ENCODE measurements at places on chromosomes 12 and 14.

- peaks cover 9% of the 10 kb centered on the region for H3K27me3 ChIP-seq
- no peaks in the 10 kb centered on the region for H3K36me3 ChIP-seq
- H3K4me1 ChIP-seq, result no peaks in the 10 kb centered on the region
- DNase-seq, result no peak
- H3K27ac ChIP-seq, result no peak overlapping the region
Measured at GRCh38 chr12:97167598-97167997, 260.5 kb downstream of the NEDD1 start.

GRCh38 chr12:14846876-14847580 is 3.7 kb upstream of the ART4 start:
- H3K4me1 ChIP-seq, result peaks cover 9% of the 10 kb centered on the region
- no peak for DNase-seq
- H3K27me3 ChIP-seq, result no peaks in the 10 kb centered on the region
- H3K27ac ChIP-seq, result no peak overlapping the region
- H3K4me3 ChIP-seq, result no peak overlapping the region

DNA sequence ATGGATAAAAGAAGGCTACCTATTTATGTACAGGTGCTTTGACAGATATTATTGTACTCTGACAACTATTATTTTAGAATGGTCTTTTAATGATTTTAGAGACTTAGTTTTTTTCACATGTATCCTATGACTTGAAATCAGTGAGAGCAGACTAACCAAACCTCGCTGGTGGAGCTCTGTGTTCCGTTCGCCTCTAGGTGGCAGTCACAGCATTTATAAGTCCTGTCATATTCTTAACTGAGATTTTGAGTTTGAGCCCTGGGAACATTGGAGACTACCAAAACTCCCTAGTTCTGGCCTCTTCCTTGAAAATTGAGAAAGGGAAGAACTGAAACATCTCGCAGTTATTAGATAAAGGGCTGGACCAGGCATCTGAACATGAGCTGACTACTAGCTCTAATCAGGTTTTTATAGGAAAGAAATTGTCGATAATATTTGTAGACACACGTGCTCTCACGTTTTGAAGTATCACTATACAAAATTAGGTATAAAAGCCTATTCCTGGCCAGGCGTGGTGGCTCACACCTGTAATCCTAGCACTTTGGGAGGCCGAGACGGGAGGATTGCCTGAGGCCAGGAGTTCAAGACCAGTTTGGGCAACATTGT is 48.3 kb downstream of the TTLL5 start:
- H3K36me3 ChIP-seq, result no peaks in the 10 kb centered on the region
- no peaks in the 10 kb centered on the region for H3K27me3 ChIP-seq
- H3K4me1 ChIP-seq, result no peaks in the 10 kb centered on the region
- no peak overlapping the region for H3K27ac ChIP-seq
- peak; percentile 63 for DNase-seq

- no peaks in the 10 kb centered on the region for H3K36me3 ChIP-seq
- H3K4me3 ChIP-seq, result peak overlapping the region; percentile 74
- H3K4me1 ChIP-seq, result peaks cover 63% of the 10 kb centered on the region
- H3K27me3 ChIP-seq, result no peaks in the 10 kb centered on the region
- no peak for DNase-seq
Measured at GRCh38 chr14:55332654-55333570, 61.7 kb downstream of the FBXO34 start.

DNA sequence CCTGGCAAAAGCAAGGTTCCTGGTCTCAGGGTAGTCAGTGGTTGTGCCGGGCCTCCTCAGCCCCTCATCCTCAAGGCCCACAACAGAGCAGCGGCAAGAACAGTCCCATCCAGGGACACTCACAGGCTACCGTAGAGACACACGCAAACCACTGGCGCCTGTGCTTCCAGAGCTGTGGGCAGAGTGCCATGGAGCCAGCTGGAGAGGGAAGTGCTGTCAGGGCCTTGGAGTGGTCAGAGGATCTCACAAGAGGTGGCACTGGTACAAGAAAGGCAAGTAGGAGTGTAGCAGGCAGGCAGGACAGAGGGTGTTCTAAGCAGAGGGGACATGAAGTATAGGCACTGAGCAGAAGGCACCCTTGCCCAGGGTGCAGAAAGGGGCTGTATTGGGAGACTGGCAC is 34.6 kb downstream of the ANKRD9 start:
- DNase-seq, result no peak
- peaks cover 9% of the 10 kb centered on the region for H3K4me1 ChIP-seq
- H3K27me3 ChIP-seq, result no peaks in the 10 kb centered on the region
- no peak overlapping the region for H3K27ac ChIP-seq

GRCh38 chr12:123064885-123065619 is 84.6 kb downstream of the ARL6IP4 start:
- no peak for DNase-seq
- H3K4me3 ChIP-seq, result no peak overlapping the region
- H3K27ac ChIP-seq, result peak overlapping the region; percentile 85
- H3K36me3 ChIP-seq, result no peaks in the 10 kb centered on the region
- H3K4me1 ChIP-seq, result peaks cover 81% of the 10 kb centered on the region

DNA sequence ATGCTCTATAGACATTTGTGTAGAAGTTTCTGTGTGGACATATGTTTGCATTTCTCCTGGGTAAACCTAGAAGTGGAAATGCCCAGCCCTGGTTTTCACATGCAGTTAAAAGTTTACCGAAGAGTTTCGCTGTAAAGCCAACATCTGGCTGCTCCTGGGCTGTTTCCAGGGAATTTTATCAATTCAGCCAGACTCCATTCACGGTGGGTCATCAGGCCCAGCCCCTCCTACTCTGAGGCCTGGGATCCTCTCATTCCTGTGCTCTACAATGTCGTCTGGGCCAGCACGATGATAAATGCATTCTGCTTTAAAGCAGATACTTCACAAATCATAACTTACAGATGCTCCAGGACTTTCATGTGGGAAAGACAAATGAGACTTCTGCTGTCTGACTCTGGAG is 7.1 kb downstream of the NUAK1 start:
- H3K27ac ChIP-seq, result no peak overlapping the region
- H3K4me1 ChIP-seq, result peaks cover 6% of the 10 kb centered on the region
- H3K27me3 ChIP-seq, result peaks cover 79% of the 10 kb centered on the region
- DNase-seq, result no peak
- H3K36me3 ChIP-seq, result no peaks in the 10 kb centered on the region

DNA sequence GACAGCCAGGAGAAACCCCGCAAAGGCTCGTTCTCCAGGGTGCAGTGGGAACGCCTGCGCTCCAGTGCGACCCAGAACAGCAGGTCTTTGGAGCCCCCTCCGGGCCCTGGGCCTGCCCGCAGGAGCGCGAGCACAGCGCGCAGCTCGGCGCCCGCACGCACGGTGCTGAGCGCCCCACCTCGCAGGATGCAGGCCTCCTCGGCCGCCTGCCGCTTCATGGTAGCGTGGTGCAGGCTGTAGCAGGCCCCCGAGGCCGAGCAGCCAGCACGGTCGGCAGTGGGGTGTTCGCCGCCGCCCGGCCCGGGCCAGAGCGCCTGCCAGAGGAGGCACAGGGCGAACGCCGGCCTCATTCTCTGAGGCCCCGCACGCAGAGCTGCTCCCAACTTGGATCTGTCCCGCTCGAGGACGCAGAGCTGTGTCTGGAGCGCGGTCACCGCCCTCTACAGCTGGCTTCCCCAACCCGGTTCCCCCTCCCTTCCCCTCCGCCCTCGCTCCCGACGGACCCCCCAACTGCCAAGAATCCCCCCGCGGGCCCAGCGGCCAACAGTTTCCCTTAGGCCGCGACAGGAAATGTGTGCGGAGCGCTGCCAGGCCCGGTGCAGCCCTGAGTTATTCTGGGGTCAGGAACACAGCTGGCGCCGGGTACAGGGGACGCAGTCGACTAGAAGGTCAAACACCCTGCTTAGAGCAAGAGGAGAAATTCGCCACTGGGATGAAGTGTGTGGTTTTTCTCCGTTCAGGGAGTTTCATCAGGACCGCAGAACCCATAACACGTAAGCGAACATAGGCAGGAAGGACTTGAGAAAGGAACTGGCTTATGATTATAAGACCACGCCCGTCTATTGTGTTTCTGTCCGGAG is at the start of gene CLEC14A:
TSS of gene CLEC14A (minus strand) at position 421 of the 860 bp plus-strand sequence. CDS start at position 350, 71 bp downstream.
- H3K27ac ChIP-seq, result peak within 1 kb of the TSS; percentile 81
- H3K36me3 ChIP-seq, result no peaks in the 10 kb centered on the region
- peak within 1 kb of the TSS; percentile 82 for H3K4me3 ChIP-seq
- DNase-seq, result peak; percentile 34
- H3K4me1 ChIP-seq, result peaks cover 15% of the 10 kb centered on the region
- H3K27me3 ChIP-seq, result peaks cover 40% of the 10 kb centered on the region

DNA sequence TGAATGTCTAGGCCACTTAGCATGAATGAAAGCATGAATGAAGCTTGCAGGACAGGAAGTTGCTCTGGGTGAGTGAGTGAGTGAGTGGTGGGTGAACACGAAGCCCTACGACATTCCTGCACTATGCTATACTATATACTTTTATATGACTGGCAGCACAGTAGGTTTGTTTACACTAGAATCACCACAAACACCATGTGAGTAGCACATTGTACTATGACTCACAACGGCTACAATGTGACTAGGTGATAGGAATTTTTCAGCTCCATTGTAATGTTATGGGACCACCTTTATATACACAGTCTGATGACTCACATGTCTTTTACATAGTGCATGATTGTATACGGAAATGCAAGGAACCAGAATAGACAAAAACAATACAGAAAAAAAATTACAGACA is 1480.2 kb downstream of the AACS start:
- H3K4me3 ChIP-seq, result no peak overlapping the region
- H3K27ac ChIP-seq, result no peak overlapping the region
- H3K27me3 ChIP-seq, result no peaks in the 10 kb centered on the region
- no peaks in the 10 kb centered on the region for H3K36me3 ChIP-seq
- no peak for DNase-seq

- H3K4me3 ChIP-seq, result no peak overlapping the region
- no peaks in the 10 kb centered on the region for H3K36me3 ChIP-seq
- DNase-seq, result no peak
- H3K27ac ChIP-seq, result no peak overlapping the region
Measured at GRCh38 chr12:60257063-60257462, 661.2 kb downstream of the SLC16A7 start.

- H3K4me3 ChIP-seq, result no peak overlapping the region
- no peak for DNase-seq
- no peaks in the 10 kb centered on the region for H3K27me3 ChIP-seq
- H3K36me3 ChIP-seq, result no peaks in the 10 kb centered on the region
- no peak overlapping the region for H3K27ac ChIP-seq
Measured at GRCh38 chr14:26905229-26905628, 307.4 kb upstream of the NOVA1 start.

DNA sequence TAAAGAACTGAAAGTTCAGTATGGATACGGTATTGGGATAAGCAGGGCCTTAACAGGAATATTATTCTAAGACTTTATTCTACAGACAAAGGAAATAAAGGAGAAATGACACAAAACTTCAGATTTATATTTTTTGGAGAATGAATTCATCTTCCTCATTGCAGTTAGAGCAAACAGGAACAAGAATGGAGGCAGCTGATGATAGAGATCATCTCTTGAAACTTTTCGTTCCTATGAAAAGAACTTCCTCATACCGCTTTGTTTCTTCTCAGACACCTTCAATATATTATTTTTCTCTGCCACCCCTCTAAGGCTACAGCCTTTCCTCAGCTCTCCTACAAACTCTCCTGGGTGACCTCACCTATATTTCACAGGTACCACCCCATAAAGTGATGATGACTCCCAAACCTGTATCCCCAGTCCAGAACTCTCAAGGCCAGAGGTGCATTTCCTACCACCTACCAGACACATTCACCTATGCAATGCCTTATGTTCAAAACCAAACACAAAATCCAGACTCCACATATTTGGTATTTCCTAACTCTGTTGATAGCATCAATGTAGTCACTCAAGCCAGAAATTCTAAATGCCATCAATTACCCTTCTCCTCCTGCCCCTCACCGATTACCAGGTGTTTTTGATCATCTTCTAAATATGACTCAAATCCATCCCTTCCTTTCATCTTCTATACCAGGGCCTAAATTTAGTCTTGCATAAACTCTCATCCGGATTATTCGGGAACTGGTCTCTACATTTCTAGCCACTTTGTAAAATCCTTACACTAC is 7.4 kb downstream of the MAP4K5 start:
- H3K4me1 ChIP-seq, result peaks cover 75% of the 10 kb centered on the region
- H3K4me3 ChIP-seq, result no peak overlapping the region
- H3K36me3 ChIP-seq, result no peaks in the 10 kb centered on the region
- peak overlapping the region; percentile 3 for H3K27ac ChIP-seq

DNA sequence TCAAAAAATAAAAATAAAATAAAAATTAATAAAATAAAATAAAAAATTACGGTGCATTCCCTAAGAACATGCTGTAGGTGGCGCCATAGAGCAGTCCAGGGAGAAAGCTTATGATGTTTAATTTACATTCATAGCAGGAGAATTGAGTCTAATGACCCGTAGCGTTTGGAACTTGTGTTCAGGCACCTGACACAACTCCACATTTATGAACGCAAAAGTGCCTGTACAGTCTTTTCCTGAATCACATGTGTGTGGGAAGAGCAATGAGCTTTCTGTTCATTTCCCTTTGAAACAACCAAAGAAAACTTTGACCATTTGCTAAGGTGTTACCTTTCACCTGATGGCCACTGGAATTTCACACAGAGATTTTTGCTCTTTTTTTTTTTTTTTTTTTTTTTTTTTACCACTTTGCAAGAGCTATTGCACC is 60.6 kb upstream of the KCNA1 start:
- no peak overlapping the region for H3K4me3 ChIP-seq
- peaks cover 2% of the 10 kb centered on the region for H3K4me1 ChIP-seq
- no peak overlapping the region for H3K27ac ChIP-seq
- no peaks in the 10 kb centered on the region for H3K27me3 ChIP-seq
- H3K36me3 ChIP-seq, result no peaks in the 10 kb centered on the region

DNA sequence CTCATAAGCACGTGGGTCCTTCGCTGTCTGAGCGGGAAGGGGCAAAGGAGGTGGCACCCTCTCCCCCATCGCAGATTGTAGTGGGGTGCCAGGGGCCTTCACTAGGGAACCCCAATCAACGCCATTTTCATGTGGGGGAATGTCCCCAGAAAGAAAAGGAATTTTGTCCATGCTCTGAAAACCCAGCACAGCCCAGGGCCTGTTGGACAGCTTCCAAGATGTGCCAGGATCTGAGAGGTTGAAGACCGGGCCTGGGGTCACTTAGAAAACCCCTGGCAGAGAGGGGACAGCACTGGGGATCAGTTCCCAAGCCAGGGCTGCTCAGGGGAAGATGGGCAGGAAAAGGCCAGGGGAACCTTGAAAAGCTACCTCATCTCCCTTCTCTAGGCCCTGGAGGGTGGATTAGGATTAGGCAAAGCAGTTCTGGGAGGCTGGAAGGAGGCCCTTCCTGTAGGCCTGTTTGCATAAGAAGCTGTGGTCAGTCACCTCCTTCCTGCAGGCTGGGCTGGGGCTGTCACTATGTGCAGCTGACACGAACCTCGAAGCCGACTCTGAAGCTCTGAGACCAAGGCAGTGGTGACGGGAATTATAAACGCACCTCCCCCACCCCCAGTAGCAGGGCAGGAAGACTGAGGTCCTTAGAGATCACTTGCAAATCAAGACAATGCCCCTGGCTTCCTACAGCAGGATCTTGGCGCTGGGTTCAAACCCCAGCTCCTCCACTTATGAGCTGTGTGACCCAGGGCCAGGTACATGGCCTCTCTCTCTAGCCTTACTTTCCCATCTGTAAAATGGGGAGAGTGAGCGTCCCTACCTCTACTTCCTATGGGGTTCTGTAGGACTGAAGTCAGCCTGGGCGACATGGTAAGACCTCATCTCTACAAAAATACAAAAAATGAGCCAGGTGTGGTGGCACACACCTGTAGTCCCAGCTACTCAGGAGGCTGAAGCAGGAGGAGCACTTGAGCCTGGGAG is 29.0 kb downstream of the TESC start:
- no peak overlapping the region for H3K27ac ChIP-seq
- no peak overlapping the region for H3K4me3 ChIP-seq
- no peaks in the 10 kb centered on the region for H3K36me3 ChIP-seq
- H3K4me1 ChIP-seq, result peaks cover 41% of the 10 kb centered on the region
- DNase-seq, result no peak
